ENCODE measurements at places on chromosomes 5 and 9.
A peak's percentile ranks its signal among the peaks of the same experiment; 100 is the strongest.

DNA sequence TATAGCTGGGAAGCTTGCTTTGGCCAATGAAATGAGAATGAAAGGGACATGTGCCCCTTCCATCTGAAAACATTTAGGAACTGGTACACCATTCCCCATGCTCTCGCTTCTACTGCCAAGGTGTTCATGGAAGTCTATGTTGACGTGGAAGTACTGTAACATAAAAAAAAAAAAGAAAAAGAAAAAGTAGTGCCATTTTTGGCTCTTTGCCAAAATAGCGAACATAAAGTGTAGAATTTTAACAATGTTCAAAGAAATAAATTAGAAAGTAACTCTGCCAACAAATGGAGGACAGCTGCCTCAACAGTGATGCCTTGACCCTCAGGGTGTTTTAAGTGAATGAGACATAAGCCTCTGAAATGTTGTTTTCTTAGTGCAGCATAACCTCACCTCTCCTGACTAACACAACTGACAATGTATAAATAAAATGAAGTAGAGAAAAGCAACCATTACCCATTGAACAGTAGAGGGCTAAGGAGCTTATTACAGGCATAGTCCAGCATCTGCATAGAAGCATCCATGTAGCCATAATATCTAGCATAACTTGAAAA, 536.6 kb downstream of the DTWD2 start:
- no peak for DNase-seq

DNA sequence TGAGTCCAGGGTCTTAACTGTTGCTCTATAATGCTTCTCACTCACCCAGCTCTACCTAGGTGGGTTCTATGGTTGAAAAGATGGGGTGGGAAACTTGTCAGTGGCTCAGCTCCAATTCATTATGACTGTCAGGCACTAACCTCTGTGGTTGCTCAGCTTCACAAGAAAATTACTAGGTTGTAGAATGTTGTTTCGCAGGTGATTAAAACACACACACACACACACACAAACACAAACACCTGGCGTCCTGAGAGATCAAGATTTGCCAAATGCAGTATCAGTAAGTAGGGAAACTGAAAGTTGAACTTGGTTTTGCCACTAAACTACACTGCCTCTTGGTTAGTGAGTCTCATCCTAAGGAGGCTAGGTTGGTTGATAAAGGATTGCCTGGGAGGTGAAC, 2.8 kb downstream of the MCCC2 start:
- DNase-seq = no peak

DNA sequence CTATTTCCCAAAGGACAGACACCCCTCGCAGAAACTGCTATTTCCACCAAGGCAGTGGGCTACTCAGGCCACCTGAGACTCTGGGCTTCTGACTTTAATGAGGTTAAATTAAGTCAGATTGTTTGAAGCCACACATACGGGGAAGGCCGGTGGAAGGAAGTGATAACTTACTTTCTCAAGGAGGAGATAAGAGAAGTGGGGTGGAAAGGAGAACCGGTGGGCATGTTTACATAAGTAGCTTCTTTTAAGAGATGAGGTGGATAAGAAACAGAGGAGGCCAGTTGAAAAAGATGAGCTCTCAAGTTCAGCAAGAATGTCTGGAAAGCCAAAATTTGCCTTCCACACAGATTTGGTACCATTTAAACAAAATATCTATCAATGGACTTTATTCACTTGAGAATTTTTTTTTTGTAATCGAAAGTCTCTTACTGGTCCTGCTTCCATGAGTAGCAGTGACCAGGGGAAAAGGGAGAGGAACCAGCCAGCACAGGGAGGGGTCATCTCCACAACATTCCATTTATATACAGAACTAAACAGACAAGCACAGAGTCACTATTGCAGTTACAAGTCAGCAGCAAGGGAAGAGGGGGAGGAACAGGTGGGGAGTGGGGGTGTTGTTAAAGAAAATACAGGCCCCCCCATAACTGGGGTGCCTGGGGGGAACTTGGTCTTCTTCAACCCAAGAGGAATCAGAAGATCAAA, 20.0 kb downstream of the CCDC125 start:
- no peak for DNase-seq

- DNase-seq = no peak
These were observed 36.7 kb downstream of the SARDH start for GRCh38 chr9:133701321-133701980.

DNA sequence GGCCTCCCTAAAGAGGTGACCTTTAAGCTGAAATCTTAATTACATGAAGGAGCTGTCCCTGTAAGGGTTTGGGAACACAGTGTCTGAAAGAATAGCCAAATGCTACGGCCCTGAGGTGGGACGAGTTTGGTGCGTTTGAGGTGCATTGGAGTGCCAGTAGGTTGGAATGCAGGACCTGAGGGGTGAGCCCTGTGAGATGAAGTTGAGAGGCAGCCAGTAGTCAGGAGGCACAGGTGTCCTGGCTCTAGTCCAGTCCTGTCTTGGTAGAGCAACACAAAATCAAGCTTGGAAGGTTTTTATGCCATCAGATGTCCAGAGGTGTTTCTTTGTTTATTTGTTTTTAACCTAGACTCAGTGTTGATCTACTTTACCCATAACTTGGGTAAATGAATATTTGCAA, 108.5 kb downstream of the ARHGAP26 start:
- no peak for DNase-seq

DNA sequence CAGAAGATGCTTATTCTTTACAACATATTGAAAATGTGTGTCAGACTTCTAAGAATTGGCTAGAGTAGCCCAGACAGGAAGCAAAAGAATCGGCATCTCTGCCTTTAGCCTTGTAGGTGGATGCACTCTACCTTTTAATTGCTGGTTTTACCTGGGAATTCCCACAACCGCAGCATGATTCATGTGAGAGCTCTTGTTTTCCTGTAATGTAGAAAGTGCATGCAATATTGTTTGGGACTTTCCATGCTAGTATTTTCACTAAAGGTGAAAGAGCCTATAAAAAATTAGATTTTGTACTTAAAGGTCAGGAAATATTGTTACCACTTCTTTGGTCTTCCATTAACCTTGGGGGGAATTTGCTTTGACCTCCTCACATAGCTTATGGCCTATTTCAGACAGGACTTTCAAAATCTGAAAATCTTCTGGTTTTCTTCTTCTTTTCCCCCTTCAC, 89.8 kb downstream of the NTRK2 start:
- no peak for DNase-seq

GRCh38 chr9:110224583-110224982, 16.6 kb upstream of the C9orf152 start:
- no peak for DNase-seq

- DNase-seq = no peak
These were observed 130.4 kb upstream of the PRLR start for GRCh38 chr5:35360671-35361070.

DNA sequence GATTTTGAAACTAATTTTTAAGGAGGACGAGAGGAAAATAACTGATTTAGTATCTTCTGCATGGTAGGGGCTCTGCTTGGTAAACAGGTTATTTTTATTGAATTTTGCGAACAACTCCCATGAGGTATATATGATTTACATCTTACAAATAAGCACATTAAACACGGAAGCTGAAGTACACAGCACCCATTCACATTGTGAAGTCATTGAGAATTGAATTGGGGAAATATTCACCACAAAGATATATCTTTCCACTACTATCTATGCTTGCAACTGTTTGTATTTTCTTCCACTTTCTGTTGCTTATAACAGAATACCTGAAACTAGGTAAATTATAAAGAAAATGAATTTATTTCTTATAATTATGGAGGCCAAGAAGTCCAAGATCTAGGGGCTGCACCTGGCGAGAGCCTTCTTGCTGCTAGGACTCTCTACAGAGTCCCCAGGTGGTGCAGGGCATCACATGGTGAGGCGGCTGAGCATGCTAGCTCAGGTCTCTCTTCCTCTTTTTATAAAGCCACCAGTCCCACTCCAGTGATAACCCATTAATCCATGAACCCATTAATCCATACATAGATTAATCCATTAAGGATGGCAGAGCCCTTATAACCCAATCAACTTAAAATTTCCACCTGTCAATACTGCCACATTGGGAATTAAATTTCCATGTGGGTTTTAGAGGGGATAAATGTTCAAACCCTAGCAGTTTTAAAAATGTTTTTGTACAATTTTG, 79.0 kb upstream of the ZNF608 start:
- no peak for DNase-seq

- DNase-seq = no peak
These were observed 498.8 kb upstream of the CDH18 start for GRCh38 chr5:20486826-20487225.

- peak; percentile 59 for DNase-seq
These were observed 27.5 kb downstream of the ZNF474 start for GRCh38 chr5:122156724-122157325.

- peak; percentile 2 for DNase-seq
These were observed 78.2 kb downstream of the CYFIP2 start for GRCh38 chr5:157343842-157344790.

- peak; percentile 93 for DNase-seq
These were observed 87.8 kb downstream of the RXRA start for GRCh38 chr9:134413890-134414623.

GRCh38 chr5:76983468-76983867, 30.6 kb downstream of the CRHBP start:
- no peak for DNase-seq

GRCh38 chr5:124643336-124643735, 103.1 kb downstream of the ZNF608 start:
- no peak for DNase-seq

- no peak for DNase-seq
These were observed 16.1 kb downstream of the GGTA1 start for GRCh38 chr9:121483473-121484031.

DNA sequence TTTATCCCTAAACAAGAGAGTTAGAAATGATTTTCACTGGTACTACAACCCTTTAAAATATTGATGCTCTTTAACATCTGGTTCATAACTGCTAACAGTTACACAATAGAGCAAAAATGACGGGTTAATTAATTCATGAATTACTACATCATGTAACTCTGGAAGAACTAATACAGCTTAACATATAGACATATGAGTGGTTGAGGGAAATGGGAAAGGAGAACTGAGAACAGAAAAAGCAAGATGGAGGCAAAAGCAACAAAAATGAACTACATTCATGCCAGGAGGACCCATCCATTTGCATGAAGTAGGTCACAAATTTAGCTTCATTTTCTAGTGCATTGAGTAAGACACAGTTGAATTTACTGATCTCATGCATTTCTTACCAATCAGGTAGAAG, 61.8 kb downstream of the C9 start:
- DNase-seq = no peak

GRCh38 chr5:1108023-1108864, 3.6 kb downstream of the SLC12A7 start:
- DNase-seq = no peak

DNA sequence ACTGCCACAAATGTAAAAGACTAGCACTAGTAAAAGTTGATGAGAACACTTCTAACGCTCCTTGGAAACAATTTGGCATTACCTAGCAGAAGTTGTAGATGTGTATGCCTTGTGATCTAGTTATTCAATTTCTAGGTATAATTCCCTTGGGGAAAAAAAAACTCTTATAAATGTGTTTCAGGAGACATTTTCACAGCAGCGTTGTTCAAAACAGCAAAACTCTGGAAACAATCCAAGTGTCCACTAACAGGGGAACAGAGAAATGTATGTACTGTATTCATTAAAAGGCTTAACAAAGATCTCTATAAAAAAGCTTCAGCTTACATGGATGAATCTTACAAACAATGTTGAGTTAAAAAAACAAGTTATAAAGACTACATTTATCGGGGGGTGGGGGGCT, 30.4 kb downstream of the NR3C1 start:
- DNase-seq = no peak

- no peak for DNase-seq
These were observed 1012.6 kb downstream of the EFNA5 start for GRCh38 chr5:106658150-106658549.

DNA sequence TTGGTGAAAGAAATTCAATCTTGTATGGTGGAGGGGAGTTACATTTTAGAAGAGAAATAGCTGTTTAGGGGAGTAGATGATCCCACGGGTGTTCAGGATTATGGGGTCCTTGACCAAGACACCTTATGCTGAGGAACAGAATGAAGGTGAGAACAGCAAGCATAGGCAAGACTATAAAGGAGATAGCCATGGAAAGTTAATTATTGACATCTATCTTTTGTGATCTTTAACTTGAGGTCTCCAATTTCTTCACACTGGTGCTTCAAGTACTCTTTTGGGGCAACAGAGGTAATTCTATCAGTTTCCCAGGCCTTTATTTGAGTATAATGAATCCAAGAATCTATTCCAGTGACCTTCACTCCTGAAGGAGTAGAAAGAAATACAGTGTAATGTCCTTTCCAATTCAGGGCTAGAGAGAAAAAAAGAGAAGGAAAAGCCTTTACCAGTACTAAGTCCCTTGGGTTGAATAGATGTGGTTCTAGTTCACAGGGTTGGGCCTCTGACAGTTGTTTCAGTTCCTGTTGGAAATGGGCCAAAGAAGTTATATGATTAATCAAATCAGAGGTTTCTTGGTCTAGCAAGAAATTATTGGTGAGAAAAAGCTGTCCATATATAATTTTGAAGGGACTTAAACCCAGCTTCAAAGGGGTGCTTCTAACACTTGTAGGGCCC, 2104.1 kb upstream of the ACO1 start:
- DNase-seq = no peak

GRCh38 chr9:127776195-127776923, 2.1 kb downstream of the SH2D3C start:
- no peak for DNase-seq

GRCh38 chr5:140024928-140025327, 18.2 kb downstream of the NRG2 start:
- no peak for DNase-seq

DNA sequence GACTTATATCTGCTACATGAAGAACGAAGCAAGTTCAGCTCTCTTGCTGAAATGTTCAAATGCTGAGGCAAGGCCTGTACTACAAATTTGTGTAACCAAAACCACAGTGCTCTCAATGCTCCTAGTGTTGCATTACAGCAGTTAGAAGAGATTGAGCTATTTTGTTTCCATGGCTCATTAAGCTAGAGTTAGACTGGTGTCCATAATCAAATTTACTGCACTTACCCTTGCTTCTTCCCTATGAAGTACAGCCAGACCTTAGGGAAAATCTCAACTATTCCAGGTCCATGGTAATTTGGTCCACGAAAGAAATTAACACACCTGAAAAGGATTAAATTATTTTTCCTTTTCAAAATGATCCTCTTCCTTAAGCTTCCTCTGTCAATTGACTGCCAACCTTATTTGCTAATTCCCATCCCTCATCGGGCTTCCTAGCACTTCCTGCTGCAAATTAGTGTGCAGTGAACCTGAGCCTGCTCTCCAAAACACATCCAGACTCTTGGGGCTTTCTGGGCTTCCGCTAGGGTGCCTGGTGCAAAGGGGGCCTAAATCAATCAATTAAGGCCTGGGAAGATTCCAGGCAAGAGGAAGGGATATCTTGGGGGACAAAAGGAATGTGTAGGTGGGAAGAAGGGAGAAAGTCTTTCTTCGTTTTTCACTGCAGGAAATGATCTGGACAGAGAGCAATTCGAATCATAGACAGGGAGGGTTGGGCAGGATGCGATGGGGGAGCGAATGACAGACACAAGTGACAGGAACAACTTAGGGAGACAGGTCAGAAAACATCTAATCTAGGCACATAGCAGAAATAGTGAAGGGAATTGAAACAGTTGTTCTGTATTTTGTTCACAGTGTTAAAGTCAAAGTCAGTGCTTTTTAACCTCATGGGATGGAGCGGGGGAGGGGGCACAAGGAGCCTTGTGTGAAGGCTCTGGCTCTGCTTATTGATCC, 542.4 kb downstream of the RAB3C start:
- peak; percentile 37 for DNase-seq

- DNase-seq = no peak
These were observed 52.4 kb downstream of the SMIM23 start for GRCh38 chr5:171838066-171838465.

Measured in dermis blood vessel endothelial cell (primary cell).